Nucleus accumbens (tissue), 56 donors: ENCODE measurements at places on chromosomes 7 and 10.

GRCh38 chr10:77592946-77593636 lies 44.5 kb downstream of the KCNMA1 start:
- DNase-seq: no peak

DNA sequence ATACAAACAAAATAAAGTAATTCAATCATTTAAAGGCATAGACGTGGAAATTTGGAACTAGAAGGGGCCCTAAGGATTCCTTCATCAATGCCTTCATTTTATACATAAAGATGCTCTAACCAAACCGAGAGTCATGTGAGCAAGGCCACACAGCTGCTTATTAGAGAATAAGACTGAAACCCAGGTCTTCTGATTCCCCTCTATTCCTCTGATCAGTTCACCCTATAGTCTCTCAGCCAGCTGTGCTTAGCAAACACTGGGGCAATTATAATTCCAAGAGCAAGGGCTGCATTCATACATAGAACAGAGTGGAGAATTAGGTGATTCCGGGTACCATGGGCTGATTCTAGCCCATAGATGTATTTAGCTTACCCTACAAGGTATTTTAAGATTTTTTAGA lies 9.7 kb upstream of the XPNPEP1 start:
- no peak for DNase-seq

- no peak for DNase-seq
Measured at GRCh38 chr10:3465406-3465891, 292.9 kb upstream of the PITRM1 start.

- no peak for DNase-seq
Measured at GRCh38 chr10:69516316-69516715, 56.9 kb downstream of the NEUROG3 start.

- DNase-seq: no peak
Measured at GRCh38 chr7:140304191-140304799, 94.0 kb downstream of the SLC37A3 start.

- DNase-seq: no peak
Measured at GRCh38 chr7:108073305-108074070, 56.7 kb downstream of the LAMB4 start.

- no peak for DNase-seq
Measured at GRCh38 chr7:103076764-103077163, 1.8 kb downstream of the ARMC10 start.

DNA sequence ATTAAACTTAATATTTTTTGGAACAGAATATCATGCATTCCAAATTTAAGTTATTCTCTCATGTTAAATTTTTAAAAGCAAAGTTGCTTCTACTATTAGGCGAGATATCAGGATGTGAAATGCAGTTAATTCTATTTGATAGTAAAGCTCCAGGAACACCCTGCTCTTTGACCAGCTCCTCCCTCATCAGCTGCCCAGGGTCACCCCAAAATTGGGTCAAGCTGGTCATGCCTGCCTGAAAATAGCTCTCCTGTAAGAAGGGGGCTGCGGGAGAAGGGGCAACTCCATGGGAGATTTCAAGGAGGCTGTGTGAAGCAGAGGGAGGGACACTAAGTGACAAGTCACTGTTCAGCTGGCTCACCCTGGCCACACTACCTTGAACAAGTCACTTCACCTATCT lies 5.9 kb downstream of the PPP1R3C start:
- DNase-seq: no peak

GRCh38 chr10:128462844-128463243 lies 336.6 kb upstream of the MKI67 start:
- no peak for DNase-seq

DNA sequence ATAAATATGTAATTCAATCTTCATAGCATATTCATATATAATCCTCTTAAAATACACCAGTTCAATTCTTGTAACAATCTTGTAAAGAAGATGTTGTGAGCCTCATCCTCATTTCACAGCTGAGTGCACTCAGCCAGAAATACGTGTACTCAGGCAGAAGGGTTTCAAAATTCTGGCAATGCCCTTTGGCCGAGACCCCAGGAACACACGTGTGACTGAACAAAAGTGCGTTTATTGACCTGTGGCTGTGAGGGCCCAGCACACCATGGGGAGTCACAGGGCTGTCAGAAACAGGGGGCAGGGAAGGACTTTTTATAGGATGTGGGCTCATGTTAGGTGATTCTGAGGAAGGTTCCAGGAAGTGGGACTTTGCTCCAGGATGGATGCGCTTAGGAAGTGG lies 21.5 kb downstream of the GIMAP8 start:
- no peak for DNase-seq

- no peak for DNase-seq
Measured at GRCh38 chr10:74282151-74282847, 131.3 kb downstream of the ADK start.

GRCh38 chr7:2487586-2488271 lies 11.5 kb upstream of the GRIFIN start:
- DNase-seq: no peak

DNA sequence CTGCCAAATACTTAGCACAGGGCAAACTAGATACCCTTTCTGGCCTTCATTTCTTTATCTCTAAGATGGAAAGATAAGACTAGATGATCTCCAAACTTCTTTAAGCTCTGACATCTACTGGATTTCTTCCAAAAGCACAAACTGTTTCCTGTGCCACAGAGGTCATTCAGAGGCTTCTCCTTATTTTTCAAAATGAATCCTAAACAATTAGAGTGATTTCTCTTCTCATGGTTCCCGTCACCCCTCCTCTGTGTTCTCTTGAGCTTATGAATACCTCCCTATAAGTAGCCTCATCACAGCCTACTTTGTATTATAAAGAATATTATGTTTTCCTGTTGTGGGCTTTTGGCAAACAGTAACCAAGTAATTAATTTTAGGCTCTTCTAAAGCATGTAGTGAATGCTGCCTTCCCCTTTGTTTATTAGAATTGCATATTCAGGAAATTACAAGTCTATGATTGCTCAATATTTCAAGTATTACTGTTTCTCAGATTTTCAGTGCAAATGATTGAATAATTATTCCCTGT lies 179.5 kb downstream of the REEP3 start:
- no peak for DNase-seq

- DNase-seq: no peak
Measured at GRCh38 chr7:55481155-55481554, 91.1 kb downstream of the VOPP1 start.

GRCh38 chr7:146002431-146003078 lies 114.0 kb upstream of the CNTNAP2 start:
- no peak for DNase-seq

GRCh38 chr7:82762880-82763279 lies 319.3 kb upstream of the CACNA2D1 start:
- DNase-seq: no peak

GRCh38 chr10:50152792-50153272 lies 85.1 kb downstream of the WASHC2A start:
- DNase-seq: no peak

DNA sequence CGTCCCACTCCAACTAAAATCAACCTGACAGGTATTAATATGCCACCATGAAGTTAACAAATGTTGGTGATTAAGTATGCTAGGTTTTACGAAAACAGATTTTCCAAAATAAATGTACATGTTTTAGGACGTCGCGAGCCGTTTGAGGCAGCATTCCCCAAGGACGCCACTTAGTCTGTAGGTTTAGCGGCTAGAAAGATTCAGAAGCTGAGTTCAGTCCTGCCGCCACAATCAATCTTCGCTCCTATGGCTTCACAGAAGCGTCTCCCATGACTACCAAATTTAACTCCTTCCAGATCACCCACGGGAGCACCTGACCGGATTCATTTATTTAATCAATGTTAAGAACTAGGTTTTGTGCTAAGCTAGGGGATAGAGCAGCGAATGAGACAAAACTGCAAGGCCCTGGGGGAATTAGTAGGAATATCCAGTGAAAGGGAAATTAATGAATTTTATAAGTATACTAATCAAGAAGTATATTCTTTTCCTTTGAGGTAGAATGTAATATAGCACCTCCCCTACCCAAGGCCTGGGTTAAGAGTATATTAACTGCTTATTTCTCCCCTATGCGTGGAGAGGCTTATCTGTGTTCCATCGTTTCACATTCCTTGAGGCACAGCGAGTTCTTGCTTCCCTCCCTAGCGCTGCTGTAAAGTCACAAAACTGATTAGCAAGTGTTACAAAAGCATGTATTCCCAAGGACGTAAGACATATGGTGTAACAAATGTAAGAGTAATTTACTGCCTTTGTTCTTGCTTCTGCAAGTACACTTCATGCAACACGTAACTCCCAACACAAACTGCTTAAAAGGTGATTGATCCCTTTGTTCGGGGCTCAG lies 994 bp upstream of the CYP51A1 start:
- peak; percentile 36 for DNase-seq

DNA sequence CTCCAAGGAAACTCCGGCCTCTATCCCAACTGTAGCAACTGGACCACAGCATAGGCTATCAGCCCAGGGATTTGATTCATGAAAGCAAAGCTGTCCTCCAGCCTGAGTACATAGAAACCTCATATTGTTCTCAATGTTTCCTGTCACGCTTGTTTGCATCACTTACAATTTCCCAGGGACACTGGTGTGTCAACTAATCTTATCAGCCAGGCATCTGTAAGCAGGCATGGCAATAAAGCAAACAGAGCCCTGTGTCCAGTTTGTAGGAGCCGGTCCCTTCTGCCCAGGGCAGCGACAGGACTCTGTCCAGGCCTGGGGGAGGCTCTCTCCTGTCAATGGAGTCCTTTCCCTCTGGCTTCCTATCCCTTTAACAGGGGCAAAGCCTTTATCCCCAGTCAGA lies 23.0 kb upstream of the CDHR3 start:
- no peak for DNase-seq

DNA sequence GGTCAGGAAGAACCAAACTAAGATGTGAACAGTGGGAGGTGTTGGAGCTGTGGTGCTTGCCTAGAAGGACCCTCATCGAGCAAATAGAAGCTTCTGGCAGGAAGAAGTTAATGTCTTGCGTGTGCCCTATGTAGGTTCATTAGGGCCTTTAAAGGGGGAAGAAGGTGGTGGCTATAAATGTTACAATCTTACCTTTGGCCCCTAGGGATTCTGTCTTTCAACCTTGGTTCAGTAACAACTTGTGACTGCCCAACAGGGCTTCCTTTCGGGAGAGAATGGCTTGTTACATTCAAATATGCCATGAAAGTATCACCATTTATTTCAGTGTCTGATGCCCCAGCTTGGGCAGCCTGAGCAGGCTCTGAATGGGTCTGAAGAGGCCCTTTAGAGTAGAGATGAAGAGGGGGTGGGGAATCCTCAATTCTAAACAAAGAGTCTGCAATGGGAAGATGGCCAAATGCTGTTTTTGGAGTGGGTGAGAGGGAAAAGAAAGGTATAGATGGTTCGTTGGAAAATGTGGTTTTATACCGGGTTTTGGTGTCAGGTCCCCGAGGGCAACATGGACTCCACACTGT lies 108.0 kb downstream of the TCF7L2 start:
- DNase-seq: no peak

DNA sequence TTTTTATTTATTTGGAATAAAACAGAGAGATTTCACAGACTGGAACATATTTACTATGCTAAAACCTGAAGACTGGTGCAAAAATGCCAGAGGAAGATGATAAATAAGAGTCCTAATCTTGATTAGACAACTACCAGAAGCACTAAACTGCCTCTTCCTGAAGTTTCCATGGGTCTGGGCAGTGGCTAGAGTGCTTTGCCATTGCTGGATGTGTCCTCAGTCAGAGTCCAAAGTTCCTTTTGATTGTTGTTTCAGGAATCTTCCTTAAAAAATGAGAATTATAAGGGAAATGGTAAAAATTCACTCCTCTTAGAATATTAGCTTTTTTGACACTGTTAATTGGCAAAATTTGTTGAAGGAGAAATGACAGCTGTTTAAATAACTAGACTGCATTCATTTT lies 86.3 kb upstream of the AHR start:
- DNase-seq: no peak

GRCh38 chr7:17293481-17293880 lies 5.0 kb upstream of the AHR start:
- DNase-seq: no peak

DNA sequence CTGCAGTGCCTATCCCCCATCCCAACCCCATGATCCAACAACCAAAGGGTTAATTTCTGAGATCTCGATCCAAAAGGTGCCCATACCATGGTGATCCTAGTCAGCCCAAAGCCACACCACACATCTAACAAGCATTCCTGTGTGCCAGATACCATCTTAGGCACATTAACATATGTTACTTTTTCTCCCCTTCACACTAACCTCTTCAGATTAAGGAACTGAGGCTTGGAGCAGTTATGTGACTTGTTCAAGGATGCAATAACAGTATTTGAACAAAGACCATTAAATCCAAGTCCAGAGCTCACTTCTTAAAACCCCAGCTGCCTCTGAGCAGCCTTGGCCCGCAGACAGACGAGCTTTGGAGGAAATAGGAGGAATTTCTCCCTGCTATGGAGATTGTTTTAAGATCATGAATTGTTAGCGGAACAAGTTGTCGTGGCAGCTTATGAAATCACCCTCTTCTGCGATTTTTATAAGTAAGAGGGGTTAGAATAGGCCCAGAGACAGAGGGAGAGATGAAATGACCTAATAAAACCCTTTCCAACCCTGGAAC lies 327.2 kb downstream of the KCNMA1 start:
- DNase-seq: no peak
